ENCODE measurements at places on chromosomes 11 and 22.

DNA sequence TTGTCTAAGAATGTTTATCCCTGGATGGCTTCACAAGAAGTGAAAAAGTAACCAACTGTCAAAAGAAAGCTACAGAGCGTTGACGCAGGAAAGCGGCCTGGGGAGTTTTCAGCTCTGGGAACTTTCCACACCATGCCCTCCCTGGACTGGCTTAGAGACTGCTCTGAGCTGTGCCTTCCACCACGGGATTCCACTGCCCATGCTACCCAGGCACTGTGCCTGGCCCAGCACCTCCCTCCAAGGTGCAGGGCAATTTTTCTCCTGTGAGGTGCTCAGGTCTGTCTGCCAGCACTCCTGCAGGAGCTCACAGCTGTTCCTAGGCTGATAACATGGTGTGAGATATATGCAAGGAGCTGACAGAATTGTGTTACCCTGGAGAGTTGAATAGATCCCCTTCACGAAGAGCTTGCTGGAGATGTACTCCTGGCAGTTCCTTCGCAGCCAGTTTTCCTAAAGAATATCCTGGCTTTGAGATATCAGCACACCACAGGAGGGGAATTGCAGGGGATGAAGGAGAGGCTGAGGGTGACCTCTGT lies 258.3 kb upstream of the B3GAT1 start:
- DNase-seq = no peak

DNA sequence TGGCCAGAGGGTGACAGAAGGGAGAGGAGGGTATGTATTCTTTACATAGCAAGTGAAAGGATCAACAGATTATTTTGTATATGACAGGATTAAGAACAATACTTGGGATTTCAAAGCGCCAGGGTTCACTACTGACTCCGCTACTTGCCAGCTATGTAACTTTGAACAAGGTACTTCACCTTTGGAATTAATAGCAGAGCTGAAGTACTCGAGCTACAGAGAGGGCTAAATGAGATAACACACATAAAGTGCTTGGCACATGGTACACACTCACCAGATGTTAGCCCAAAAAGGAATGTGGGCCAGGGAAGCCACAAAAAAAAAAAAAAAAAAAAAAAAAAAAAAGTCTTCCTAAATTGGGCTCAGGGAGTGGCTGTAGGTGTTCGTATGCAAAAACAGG lies 408.4 kb downstream of the BUD13 start:
- DNase-seq = no peak

DNA sequence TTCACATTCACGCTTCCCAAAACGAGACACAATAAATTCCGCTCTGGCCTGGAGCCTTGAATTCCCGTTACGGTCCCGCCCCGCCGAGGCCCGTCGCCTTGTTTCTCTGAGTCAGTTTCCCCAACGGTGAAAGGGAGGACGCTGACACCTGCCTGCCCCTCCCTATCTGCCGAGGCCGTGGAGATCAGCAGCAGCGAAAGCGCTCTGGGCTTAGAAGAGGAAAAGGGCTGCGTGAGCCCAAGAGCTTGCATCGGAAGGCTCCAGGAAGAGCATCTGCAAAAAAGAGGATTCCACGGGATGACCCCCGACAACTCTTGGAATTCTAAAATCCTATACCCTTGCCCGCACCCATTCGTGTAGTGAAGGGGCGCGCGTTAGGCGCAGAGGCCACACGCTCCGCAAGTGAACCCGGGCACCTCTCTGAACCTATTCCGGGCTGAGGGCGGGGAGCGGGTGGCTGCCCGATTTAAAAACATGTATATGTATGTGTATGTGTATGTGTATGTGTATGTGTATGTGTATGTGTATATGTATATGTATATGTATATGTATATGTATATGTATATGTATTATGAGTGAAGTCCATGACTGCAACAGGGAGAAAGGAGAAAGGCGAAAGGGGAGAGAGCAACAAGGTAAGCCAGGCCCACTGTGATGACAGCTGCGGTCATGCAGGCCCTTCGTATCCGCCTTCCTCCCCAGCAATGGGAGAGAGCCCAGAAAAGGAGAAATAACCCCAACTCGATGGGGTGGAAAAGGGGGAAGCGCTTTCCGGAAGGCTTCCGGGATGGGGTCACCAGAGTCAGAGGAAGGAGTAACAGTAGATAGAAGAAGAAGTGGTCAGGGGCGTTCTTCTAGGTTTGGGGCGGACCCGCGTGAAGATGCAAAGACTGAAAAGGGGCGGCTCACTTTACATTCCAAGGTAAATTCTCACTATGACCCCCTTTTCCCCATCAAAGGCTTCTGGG lies 948 bp upstream of the MRTFA start:
- no peak for DNase-seq

GRCh38 chr22:37843741-37844089 lies 419 bp downstream of the ANKRD54 start:
- DNase-seq = peak; percentile 48

GRCh38 chr11:31932879-31933278 lies 121.8 kb upstream of the PAX6 start:
- DNase-seq = no peak

DNA sequence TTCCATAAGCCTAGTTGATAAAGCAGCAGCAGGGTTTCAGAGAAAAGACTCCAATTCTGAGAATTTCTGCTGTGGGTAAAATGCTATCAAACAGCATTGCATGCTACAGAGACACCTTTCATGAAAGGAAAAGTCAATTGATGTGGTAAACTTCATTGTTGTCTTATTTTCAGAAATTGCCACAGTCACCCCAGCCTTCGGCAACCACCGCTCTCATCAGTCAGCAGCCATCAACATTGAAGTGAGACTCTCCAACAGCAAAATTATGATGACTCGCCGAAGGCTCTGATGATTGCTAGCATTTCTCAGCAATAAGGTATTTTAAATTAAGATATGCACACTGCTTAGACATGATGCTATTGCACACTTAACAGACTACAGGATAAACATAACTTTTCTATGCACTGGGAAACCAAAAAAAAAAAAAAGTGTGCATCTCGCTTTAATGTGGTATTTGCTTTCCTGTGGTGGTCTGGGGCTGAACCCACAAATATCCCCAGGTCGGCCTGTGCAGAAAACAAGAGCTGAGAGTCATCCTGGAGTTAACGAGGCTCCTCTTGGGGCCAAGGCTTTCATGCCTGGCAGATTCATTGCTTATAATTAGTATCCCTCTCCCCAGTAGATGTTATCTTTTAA lies 192.1 kb downstream of the CTTN start:
- no peak for DNase-seq

DNA sequence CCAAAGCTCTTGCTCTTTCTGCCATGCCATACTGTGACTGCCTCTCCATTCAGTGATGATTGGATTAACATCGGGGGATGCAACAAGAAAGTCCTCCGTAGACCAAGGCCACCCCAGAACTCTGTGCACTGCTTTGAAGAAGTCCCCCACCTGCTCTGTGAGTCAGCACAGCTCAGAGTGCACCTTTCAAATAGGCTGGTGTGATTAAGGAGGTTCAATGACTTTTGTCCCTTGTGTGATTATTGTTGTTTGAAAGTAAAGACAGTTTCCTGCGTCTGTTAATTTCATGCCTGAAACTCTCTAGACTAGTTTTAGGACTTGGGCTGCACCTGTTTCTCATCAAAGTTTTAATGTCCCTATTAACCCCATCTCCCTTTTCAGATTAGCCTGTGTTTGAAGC lies 33.0 kb upstream of the DBX1 start:
- no peak for DNase-seq

- no peak for DNase-seq
Measured at GRCh38 chr11:19957294-19957943, 202.9 kb downstream of the DBX1 start.

GRCh38 chr11:33110083-33110482 lies 51.2 kb downstream of the CSTF3 start:
- no peak for DNase-seq

DNA sequence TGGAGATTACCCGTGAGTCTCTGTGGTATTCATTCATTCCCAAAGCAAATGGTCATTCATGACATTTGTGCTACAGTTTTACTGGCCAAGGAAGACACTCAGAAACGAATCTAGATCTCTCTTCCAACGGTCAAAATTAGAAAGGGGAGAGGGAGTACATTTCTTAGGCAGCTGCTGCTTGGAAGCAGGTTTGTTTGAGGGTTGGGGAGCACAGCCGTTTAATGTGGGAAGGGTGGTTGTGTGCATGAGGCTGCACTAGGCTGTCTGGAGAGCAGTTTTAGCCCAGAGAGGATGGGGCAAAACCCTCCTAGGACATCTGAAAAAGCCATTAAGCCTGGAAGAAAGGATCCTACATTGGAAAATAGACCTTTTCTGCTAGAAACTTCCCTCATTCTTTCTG lies 29.7 kb upstream of the TIMP3 start:
- DNase-seq = no peak

- DNase-seq = no peak
Measured at GRCh38 chr11:8089791-8090510, 8.9 kb downstream of the TUB start.

- no peak for DNase-seq
Measured at GRCh38 chr22:45200860-45201511, 37.3 kb downstream of the NUP50 start.

GRCh38 chr11:61728940-61729219 lies 23.6 kb upstream of the MYRF start:
- DNase-seq = no peak

DNA sequence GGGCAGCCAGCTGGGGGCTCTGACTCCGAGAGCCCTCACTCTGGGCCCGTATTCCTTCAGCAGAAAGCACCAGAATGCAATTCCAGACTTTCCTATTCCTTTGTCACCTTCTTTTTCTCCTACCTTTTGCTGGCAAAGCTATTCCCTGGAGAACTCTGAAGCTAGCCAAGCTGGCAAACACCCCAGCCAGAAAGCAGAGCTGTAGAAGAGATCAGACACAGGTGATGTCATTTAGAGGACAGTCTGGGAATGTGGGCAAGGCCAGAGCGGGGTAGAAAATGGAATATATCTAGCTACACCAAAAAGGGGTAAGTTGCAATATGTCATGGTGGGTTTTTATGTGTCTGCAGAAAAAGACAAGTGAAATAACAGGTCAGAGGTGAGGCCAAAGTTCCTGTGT lies 205.1 kb downstream of the NXPE2 start:
- no peak for DNase-seq

- DNase-seq = no peak
Measured at GRCh38 chr11:119108857-119109221, 1.7 kb downstream of the C2CD2L start.

DNA sequence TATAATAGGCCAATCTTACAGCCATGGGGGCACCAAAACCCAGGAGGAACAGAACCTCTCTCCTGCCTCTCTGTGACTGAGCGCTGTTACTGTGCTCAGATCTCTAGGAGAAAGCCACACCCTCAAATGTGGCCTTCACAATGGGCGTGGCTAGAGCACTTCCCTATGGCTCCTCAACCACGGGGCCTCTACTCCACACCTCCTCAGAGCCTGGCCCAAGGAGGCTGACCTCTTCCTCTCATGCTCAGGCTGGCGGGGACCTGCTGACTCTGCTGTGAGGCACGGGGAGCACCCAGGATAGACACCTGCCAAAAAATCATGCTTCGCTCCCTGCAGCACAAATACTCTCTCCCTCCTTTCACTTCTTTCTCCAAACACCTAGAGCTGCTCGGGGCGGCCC lies 41.0 kb downstream of the C11orf58 start:
- no peak for DNase-seq

GRCh38 chr11:3234846-3235245 lies 2.6 kb upstream of the MRGPRE start:
- no peak for DNase-seq

DNA sequence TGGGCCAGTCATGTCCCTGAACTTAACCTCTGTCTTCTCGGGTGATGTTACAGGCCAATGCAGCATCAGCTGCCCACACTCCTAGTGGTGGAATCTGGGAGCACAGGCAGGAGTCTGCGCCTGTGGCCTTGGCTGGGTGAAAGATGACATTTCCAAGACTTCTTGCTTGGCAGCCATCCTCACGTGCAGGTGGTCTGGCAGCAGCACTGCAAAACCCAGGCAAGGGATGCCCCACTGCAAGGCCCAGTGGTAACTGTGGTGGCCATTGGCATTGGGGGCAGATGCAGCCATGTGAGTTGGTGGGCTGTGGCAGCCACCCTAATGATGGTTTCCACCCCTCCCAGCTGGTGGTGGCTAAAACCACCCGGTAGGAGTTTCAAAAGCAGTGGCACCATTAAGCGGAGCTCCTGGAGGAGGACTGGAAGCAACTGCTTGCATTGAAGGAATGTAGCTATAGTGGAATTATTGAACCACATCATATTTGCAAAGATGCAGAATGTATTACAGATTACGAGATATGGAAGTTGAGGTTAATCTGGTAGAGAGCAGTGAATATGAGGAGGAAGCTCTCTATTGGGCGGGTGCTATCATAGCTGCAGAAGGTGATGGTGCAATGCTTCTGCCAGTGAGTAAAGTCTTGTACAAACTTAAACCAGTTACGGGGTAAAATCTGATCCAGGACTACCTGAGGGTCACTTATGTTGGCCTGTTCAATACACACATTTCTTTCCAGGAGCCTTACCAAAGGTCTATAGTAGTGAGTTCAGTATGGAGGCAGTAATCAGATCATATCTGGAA lies 120.7 kb upstream of the TOP3B start:
- DNase-seq = no peak

DNA sequence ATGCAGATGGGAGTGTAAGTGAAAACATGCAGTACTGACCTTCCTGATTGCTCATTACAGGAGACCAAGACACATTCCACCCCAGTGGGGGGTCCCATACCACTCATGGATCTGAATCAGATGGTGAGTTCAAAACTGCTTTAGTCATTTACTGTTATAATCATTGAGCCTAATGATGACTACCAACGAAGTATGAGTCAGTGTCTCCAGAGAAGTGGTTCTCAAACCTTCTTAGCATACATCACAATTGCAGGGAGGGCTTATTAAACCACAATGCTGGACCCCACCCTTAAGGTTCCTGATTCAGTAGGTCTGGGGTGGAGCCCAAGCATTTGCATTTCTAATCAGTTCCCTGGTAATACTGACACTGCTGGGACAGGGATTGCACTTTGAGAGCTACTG lies 75.8 kb downstream of the CD44 start:
- no peak for DNase-seq

DNA sequence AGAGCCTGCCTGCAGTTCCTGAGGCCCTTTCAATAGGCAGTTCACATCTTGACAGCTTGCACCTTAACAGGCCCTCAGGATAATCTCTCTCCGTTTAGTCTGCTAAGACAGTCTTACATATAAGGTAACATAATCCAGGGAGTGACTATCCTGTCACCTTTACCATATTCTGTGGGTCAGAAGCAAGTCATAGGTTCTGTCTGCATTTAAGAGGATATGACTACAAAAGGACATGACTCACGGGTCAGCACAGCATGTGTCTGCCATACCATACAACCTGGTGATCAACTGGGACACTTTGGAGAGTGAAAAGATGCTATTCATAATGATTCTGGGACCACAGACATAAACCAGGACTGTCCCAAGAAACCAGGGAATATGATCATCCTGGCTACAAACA lies 611.1 kb downstream of the SOX6 start:
- no peak for DNase-seq

DNA sequence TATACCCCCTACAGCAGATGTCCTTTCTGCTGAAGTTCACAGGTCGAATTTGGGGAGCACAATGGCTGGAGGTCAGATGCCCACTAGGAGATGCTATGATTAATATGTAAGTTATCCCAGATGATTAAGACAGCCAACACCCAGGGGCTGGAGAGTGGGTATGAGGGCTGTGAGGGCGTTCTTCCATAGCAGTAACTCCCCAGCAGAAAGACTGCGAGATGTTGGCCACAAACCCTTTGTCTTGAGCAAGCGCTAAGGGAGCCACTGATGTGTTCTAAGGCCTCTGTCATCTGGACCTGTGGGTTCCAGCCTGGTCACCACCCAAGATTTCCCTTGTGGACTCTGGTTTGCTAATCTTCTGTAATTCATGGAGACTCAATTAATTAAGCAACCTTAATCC lies 77.6 kb downstream of the BMAL1 start:
- no peak for DNase-seq

Measured in NCI-H2081 (cell line).